ENCODE measurements at places on chromosomes 6 and 20.
A peak's percentile ranks its signal among the peaks of the same experiment; 100 is the strongest.

DNA sequence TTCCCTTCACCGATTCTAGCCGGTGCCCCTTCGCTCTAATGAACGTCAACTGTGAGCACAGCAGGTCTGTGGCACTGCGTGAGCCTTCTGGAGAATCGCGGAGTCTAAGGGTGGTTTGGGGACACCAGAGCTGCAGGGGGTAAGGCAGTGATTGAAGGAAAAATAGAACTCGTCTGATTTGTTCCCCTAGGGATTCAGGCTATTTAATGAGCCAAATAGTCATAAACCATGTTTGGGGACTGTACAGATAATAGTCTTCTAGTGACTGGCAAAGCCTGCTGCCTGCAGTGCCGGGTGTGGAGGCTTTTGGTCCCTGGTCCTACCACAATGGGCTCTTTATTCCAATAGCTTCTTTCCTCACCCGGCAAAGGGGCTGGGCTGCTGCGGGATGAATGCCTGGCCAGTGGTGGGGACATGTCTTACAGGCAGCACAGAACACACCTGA, 11.1 kb upstream of the NTSR1 start:
- DNase-seq = no peak

DNA sequence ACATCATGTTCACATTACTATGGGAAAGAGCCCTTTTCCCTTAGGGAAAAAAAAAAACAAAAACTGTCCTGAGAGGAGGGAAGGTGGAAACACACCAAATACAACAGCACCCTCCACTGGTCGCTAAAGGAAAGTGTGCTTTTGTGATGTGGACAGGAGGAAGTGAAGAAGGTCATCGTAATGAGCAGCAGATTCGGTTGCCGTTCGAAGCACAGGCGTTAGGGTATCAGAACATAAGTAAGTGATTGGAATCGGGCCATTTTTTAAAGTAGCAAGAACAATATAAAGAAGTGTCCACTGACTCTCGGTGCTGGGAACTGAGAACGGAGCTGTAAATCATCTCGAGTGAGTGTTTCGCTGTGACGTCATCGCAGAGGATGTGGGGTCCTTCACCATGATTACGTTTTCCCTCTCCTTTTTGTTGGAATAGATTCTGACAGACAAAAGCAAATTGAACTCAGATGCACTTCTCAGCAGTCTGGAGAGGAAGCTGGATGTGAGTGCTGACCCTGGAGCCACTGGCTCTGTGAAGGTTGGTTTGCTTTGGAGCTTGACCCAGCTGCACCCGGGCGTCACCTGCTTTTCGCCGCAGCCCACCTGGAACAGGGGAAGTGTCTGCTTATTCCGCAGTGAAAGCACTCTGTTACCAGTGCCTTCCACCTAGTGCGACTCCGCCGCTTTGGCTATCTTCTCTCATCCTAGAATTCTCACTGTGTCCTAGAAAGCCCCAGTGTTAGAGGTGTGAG, 203.6 kb upstream of the GMDS start:
- DNase-seq = no peak

- no peak for DNase-seq
These were observed 93.3 kb downstream of the RNASET2 start for GRCh38 chr6:166862978-166863530.

DNA sequence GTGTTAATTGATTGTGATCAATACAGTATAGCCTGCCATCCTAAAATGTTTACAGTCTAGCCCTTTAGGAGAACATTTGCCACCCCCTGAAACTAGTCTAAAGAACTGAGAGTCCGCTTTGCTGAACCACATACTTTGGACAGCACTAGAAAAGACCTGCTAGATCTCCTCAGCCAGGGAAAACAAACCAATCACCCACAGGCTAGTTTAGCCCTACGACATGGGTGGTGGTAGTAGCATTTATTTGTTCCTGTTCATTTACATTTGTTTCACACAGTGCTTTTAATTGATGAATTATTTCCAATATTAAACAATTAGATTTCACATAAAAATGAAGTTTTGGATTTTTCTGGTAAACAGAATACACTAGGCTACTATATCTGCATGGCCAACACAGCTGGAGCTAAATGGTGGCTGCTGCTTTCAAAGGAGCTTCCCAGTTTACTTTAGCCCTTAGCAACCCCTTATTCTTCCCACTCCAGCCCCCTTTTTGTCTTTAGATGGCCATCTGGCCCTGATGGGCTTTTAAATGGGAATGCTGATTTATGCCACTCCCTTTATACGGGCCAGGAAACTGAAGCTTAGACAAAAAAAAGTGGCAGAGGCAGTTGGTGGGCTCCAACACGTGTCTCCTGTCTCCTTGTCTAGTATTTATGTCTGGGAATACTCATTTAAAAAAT, 72.4 kb downstream of the ADGRG6 start:
- no peak for DNase-seq

- DNase-seq = no peak
These were observed 224.5 kb downstream of the FOXC1 start for GRCh38 chr6:1834207-1834606.

DNA sequence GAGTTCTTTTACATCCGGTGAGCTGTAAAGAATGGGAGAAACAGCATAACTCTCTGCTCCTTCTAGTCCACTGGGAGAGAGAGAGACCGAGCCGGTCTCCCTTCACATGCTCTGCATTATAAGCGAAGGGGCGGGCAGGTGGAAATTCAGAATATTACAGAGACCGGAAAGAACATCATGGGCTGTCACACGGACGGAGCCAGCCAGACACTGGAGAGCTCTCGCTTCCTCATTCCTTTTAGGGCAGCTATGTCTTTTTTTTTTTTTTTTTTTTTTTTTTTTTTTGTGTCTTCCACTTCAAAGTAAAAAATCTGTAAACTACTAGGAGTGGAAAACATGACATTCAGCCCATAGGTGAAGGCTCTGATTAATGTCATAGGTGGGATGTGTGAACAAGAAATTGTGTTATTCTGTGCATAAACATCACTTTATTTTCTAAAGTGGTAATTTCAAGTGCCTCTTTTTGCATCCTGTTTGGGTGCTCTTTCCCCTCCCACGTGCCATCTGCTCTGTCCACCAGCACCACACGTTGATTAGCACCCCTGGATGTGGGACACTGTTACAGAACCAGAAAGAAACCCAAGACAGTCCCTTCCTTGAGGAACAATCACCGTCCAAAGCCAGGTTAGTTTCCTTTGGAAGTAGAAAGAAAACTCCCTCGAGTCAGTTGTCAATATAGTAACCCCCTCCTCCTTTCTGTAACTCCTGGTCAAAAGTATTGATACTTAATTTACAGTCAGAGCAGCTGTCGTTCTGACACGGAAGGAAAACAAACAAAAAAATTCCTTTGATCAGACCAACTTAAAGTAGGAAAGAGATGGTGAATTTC, at the start of gene TAGAP:
TAGAP (minus strand) TSS at position 93 of the 829 bp plus-strand sequence. CDS start 845 bp downstream, outside the sequence.
- DNase-seq = peak; percentile 76

GRCh38 chr6:159875194-159875593, 15.6 kb upstream of the MAS1 start:
- no peak for DNase-seq

DNA sequence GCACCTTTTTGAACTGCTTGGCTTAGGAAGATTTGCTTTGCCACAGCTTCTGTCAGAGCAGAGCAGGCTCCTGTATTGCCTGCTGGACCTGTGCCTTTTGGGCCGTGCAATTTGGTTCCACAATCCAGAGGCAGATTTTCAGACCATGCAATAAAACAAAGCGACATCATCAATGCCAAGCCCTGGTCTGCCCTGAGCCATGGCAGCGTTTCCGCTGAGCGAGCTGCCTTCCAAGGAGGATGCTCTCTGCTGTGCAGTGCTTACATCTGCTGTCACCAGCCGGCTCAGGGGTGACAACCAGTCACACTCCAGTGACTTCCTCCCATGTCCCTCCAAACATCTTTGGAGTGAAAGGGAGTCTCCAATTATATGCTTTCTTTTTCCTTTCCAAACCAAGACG, 282.2 kb downstream of the CDH26 start:
- DNase-seq = no peak

GRCh38 chr20:1212607-1213396, 9.5 kb downstream of the C20orf202 start:
- DNase-seq = peak; percentile 48

DNA sequence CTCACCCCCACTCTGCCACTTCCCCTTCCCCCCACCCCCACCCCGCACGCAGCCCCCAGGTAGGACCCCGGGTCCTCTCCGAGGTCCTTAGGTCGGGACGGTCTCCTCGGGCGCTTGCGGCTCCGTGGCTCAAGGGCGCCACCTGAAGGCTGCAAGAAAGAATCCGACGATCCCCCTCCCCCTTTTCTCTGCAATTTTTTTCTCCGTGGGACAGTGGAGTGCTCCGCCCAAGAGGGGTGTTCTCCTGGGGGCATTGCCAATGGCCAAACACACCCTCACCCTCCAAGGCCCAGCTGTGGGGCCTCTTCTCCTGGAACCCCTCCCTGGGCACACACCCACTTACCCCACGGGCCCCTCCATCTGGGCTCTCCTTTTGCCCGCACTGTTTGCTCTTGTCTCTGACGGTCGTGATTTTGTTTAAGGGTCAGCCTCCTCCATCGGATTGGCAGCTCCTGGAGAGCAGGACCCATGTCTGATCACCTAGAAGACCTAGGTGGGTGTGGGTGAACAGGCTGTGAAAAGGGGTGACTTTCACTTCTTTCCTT, 1.1 kb upstream of the TMEM74B start:
- DNase-seq = peak; percentile 7

Data from effector CD8-positive, alpha-beta T cell (primary cell).